SW480 (cell line): ENCODE measurements at places on chromosomes 4 and X.

DNA sequence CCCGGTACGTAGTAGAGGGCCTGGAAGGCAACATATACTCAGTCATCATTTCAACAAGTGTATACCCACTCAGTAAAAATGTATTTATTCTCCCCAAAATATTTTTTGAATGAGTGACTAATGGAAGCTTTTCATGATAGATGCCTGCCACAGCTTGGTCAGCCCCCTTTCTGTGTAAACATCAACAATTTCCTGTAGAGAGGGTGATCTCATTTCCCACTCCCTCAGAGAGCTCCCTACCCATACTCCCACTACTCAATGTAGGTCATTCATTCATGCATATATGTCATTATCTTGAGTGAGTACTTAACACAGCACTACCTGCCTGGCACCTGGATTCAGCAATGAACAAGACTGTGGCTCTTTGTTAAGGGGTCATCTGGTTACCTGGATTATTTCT, 81.9 kb downstream of the STK32B start:
- no peak for DNase-seq

- peak; percentile 48 for DNase-seq
Measured at GRCh38 chr4:15649914-15650545, 5.1 kb downstream of the FBXL5 start.

GRCh38 chr4:3314706-3315260, 22.0 kb downstream of the RGS12 start:
- DNase-seq = no peak

- no peak for DNase-seq
Measured at GRCh38 chr4:18635531-18635930, 614.0 kb upstream of the LCORL start.

GRCh38 chr4:187098429-187098828, 374.8 kb upstream of the FAT1 start:
- DNase-seq = no peak

- DNase-seq = no peak
Measured at GRCh38 chr4:5433196-5433595, 275.2 kb downstream of the EVC2 start.

DNA sequence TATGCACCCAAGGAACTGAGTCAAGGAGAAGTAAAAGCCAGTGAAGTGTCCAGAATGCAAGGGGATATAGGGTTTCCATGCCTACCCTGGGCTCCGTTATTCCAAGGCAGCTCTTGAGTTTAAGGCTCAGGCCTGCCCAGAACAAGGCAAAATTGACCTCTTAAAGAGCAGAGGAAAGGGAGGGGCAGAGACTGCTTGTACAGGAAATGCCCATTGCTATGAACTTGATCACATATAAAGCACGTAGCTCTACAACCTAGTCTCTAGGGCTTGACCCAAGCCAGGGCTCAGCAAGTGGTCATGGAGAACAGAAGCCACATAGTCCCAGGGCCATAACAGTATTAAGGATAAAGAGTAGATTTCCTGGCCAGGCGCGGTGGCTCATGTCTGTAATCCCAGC, 58.2 kb upstream of the MSN start:
- DNase-seq = no peak

GRCh38 chr4:137541181-137541580, 8.9 kb upstream of the PCDH18 start:
- peak; percentile 41 for DNase-seq

DNA sequence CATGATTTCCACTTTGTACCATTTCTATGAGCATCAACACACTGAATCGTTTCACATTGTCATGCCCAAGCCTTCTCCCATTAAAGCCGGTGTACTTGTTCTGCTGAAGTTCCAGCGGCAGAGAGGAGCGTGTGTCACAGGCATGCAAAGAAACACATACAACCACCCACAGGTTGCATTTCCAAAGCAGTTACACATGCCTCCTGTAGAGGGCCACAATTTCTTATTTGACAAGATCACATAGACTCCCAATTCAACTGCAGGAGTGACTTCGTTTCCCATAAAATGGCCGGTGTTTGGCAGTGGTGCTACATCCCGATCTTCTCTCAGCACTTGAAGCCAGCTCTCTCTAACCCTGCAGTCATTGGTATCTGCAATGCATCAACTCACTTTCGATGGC, 992.6 kb downstream of the NLGN4X start:
- peak; percentile 29 for DNase-seq

GRCh38 chr4:99846891-99847290, 30.3 kb downstream of the DAPP1 start:
- DNase-seq = no peak

- no peak for DNase-seq
Measured at GRCh38 chrX:41664375-41664901, 24.3 kb upstream of the GPR34 start.

GRCh38 chr4:56684320-56685050, 3.4 kb upstream of the HOPX start:
- DNase-seq = no peak

- no peak for DNase-seq
Measured at GRCh38 chr4:7852568-7853185, 87.0 kb downstream of the AFAP1 start.

- DNase-seq = no peak
Measured at GRCh38 chr4:8118531-8118930, 40.1 kb downstream of the ABLIM2 start.

GRCh38 chr4:63901304-63901703, 507.9 kb downstream of the TECRL start:
- DNase-seq = no peak

DNA sequence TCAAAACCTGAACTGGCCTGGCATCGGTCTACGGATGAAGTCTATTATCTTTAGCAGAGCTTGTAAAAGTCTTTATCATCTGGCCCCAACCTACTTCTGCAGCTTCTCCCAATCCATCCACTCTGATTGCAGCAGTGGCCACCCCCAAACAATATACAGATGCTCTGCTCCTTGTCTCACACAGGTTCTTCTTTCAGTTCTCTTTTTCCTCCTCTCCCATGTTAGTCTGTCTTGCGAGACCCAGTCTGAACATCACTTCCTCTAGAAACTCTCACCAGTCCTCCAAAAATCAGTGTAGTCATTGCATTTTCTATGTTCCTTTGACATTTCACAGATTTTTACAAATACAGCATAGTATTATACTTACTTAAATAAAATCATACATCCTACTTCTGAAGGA, 163.0 kb downstream of the FRMPD4 start:
- no peak for DNase-seq

GRCh38 chrX:145843146-145843904, 25.7 kb downstream of the SLITRK2 start:
- no peak for DNase-seq

DNA sequence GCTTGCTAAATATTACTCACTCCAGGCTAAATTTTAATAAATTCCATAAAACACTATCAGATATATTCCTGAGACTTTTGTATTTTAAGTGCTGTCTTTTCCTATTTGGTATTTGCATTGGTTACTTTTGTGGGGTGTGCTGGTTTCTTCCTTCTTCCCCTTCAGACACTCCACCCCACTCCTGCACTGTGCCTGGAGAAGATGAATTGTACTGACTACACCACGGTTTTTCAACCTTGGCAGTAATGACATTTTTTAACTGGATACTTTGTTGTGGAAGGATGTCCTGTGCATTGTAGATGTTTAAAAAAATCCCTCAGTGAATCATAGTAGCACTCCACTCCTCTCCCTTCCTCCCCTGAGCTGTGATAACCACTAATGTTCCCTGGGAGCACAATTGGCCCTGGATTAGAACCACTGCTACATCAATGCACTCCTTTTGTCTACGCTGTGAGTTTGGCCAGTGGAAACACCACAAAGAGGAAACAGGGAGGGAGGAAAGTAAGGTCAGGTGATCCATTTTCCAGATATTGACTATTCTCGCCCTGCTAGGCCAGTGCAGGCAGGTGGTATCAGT, 36.3 kb downstream of the SNCA start:
- DNase-seq = no peak
